ENCODE measurements at places on chromosomes 6 and 20.

DNA sequence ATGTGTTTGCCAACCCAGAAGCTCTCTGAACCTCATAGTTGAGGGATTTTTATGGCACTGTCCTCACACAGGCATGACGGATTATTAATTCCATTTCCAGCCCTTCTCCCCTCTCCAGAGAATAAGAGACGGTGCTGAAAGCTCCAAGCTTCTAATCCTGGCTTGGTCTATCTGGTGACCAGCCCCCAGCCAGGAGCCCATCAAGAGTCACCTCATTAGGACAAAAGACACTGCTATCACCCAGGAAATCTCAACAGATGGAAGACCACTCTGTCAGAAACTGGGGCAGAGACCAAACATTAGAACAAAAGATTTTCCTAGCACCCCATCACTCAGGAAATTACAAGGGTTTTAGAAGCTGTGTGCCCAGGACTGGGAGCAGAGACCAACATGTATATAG lies 48.2 kb downstream of the STMND1 start:
- no peak for DNase-seq

DNA sequence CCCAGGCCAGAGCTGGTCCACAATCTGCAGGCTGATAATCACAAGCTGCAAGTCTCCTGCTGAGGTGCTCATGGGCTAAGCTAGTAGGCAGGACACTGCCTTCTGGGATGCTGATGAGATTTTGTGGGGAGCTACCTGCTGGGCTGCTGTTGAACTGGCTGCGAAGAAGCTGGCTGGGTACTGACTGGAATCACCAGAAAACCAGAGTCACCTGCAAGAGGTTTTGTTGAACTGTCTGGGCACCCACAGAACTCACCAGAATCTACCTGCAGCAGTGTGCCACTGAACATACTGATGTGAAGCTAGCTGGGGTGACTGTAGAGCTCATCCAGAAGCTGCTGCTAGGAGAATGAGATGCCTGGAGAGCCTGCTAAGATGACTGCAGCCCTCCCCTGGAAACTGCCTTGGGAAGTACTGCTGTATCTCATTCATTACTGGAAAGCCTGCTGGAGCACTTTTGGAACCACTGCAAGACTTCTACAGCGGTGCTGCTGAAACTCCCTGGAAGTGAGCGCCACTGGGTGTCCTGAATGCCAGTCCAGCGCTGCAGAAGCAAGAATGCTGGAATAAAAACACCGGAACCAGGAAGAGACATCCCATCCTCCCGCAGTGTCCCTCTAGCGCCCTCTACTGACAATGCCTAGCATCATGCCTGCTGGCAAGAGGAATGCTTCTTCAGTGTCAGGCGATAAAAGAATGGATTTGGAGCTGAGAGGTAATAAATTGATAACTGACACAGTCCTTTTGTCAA lies 64.9 kb upstream of the ARHGAP18 start:
- peak; percentile 83 for DNase-seq

GRCh38 chr6:55034752-55035151 lies 139.6 kb upstream of the HCRTR2 start:
- DNase-seq, result no peak

DNA sequence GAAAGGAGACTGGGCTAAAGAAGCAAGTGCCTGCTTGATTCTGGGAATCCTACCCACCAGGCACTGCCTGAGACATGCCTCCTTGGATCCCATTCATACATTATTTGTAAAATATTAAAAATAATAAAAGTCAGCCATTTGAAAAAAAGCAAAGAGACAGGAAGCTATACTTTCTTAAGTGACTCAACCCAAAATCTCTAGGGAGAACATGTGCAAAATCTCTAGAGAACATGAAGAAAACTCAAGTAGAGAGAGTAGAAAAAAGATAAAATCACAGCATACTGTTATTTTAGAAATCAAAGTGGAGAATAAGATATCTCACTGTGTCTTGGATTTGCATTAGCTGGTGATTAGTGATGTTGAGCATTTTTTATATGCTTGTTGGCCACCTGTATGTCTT lies 197.2 kb upstream of the GGTLC1 start:
- no peak for DNase-seq

DNA sequence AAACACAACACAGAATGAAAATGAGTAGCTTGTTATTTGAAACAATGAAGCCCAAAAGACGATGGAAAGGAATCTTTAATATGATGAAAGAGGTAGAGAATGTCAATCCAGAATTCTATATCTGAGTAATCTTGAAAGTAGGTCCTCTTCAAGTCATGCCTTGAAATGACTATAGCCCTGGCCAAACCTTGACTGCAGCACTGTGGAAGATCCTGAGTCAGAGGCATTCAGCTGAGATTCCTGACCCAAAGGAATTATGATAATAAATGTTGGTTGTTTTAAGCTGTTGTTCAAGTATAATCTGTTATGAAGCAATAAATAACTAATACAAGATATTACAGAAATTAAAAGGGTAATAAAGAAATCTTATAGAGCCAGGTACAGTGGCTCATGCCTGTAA lies 64.8 kb downstream of the IBTK start:
- DNase-seq, result peak; percentile 25

DNA sequence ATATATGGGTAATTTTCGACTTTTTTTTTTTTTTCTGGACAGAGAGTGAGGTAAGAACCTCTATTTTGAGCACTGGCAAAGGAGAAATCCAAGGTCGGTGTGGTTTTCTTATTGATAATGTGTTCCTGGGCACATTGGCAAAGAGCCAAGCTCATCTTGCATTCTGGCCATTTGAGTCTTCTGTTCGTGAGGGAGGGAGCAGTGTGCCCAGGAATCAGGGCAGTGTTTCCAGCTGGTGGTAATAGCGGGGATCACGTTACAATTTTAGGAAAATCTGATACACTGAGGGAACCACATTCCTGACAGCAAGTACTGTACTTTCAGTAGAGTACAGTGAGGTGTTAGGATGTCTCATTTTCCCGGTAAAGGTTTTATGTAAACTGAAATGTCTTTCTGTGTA lies 442.3 kb upstream of the MAP3K7 start:
- DNase-seq, result no peak

DNA sequence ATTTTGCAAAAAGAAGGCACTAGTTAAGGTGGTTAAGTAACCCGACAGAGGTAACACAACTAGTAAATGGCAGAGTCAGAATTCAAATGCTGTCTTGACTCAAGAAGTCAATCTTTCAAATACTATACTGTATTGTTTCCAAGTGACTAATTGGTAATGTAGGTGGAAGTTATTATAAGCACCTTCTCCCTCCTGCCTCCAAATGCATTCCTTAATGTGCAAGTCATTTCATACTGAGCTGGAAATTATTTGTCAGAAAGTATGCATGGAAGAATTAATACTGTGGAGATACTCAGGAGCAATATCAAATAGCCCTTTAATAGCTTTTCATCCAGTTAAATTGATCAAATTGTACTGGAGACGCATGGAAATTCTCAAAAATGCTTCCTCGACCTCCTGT lies 579.1 kb downstream of the DOK5 start:
- DNase-seq, result peak; percentile 63

- DNase-seq, result peak; percentile 38
These were observed 47.4 kb downstream of the LGSN start for GRCh38 chr6:63272397-63272796.

DNA sequence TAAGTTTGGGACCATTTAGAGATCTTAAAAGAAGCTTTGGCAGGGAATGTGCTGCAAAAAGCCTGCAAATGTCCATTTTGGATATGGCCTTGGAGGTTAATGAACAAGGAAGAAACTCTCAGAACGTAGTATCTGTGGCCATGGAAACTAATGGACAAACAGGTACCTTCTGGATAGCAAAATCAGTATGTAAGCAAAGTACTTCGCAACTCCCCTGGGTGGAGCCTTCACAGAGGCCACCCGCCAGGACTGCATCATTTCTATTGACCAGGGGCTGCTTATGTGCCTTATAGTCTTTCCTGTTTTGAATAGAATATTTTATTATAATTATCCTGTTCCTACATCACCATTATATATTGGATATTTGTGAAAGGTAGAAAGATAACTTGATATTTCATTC lies 510.8 kb upstream of the SYNCRIP start:
- no peak for DNase-seq

- DNase-seq, result peak; percentile 14
These were observed 971.5 kb upstream of the CITED2 start for GRCh38 chr6:140345935-140346334.

- no peak for DNase-seq
These were observed 34.6 kb upstream of the TBC1D22B start for GRCh38 chr6:37222992-37223391.

- peak; percentile 80 for DNase-seq
These were observed 125.9 kb downstream of the TRMT11 start for GRCh38 chr6:126112171-126112632.

DNA sequence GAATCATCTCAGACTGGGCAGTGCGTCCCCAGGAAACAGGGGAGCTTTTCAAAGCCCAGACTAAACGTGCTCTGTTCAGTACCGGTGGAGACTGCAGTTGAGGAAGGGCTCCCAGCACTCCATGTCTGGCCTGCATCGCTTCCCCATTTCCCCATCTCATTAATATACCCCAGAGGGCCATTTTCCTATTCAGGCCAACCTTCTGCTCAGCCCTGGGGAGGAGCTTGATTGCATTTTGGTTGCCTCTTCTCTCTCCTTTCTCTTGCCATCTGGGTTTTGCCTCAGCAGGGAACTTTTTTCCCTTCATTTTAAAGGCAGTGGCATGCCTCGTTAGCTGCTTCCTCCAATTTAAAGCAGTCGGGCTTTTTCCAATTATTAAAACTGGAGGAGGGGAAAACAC lies 394.3 kb upstream of the SOX4 start:
- no peak for DNase-seq

DNA sequence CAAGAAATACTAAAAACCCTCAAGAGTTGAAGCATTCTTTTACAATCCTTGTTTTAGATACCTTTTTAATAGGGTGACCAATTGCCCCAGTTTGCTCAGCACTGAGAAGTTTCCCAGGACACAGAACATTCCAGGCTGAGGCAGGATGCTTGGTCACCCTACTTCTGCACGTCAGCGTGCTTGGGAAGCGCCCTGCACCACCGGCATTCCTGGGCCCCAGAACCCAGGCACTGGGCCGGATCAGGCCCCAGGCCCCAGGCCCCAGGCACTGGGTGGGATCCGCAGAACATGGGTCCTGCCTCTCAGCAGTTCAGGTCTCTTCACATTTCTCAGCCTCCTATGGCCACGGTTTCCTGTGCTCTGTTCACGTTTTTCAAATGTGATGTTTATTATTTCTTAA lies 213.8 kb upstream of the QKI start:
- peak; percentile 26 for DNase-seq

GRCh38 chr6:55980627-55981211 lies 105.3 kb upstream of the BMP5 start:
- DNase-seq, result peak; percentile 33

GRCh38 chr6:40999569-40999968 lies 39.5 kb downstream of the UNC5CL start:
- peak; percentile 81 for DNase-seq

DNA sequence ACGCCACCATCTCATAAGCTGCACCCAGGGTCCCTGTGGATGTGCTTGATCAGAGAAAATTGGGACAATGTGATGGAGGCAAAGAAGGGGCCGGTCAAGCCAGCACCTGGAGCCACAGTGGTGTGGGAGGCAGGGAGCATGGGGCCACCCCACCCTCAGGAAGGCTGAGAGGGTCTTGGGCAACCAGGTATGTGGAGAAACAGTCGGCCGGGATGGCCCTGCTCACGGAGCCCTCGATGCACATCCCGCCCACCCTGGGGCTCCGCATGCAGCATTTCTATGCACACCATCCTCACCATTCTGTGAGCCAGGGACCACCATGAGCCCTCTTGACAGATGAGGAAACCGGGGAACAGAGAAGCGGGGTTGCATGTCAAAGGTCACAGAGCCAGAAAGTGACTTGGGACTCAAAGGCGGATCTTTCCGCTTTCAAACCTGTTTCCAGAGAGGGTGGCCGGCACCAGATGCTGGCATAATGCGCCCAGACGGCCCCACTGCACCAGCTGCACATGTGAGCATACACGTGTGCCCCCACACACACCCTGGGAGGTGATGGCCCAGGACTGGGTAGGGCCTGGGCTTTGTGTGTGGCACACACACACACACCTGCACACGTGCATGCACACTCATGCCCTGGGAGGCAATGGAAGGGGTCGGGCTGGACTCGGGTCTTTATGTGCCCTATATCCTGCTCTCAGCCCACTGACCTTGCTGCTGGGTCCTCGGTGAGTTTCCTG lies 398.5 kb downstream of the TAF4 start:
- no peak for DNase-seq

DNA sequence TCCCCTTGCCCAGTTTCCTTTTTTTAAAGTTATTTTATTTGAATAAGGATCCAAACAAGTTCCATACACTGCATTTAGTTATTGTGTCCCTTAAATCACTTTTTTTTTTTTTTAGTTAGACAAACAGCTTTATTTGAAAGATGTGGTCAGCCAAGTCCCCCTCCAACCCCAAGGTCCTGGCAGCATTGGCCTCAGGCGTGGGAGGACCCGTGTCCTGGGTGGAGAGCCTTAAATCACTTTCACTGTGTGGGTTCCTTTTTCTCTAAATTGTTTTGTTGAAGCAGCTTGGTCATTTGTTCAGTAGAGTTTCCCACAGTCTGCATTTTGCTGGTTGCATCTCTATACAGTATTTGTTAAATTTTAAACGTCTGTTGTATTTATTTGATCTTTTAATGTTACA lies 5.2 kb upstream of the TBCC start:
- DNase-seq, result no peak

DNA sequence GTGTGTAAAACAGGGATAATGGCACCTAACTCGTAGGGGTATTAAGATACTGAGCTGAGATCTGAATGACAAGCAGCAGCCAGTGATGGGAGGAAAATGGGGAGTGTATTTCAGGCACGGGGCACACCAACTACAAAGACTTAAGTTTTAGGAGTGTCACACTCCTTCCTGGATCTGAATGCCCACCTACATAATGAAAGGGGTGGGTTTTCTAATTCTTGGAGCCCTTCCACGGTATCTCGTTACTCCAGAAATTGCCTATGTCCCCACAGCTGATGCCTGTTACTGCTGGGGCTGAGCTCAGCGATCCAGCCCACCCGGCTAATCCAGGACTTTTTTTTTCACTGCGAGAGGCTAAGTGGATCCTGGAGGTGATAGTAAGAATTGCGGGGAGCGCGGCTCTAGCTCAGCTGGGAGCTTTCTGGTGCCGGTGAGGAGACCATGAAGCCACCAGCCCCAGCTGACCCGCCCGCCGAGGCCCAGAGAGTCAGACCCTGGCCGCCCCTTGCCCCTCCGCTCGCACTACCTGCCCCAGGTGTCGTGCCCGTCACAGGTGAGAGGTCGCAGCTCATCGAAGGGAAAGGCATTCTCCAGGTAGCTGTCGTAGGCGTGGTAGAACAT lies 727 bp downstream of the EDEM2 start:
- DNase-seq, result peak; percentile 46
